Mesenteric fat pad (tissue), 1 donor: ENCODE measurements at places on chromosomes 7 and 10. TPM values are rescaled to one million over a fixed set of nuclear protein-coding genes. Genes with fewer than 3 reads are reported as not detected.

Gene ZNF25
- total RNA-seq: 17.1 TPM

Gene PCLO
- total RNA-seq: 2.2 TPM

Gene CLRN3
- total RNA-seq: 0.29 TPM

Gene TAS2R5
- 1.1 TPM for total RNA-seq

Gene UBE2H
- 117 TPM for total RNA-seq
